ENCODE measurements at places on chromosomes 6 and 20.

- no peak for DNase-seq
Observed at GRCh38 chr20:51366155-51366886, 176.2 kb downstream of the NFATC2 start.

DNA sequence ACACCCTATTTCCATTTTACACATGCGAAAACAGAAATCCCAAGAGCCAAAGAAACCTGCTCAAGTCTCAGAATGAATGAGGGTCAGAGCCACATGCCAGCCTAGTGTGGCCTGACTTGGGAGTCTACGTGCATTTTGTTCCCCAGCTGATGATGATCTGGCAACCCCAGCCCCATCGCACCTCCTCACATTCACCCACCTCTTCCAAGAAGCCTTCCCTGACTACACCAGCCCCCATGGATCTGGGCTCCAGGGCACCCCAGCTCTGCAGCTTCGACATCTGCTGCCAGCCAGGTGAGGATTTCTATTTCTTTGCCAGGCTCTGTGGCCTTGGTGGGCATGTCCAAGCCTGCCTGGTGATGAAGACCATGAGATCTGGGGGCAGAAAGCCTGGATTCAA, 41.0 kb downstream of the ANGPT4 start:
- no peak for DNase-seq

DNA sequence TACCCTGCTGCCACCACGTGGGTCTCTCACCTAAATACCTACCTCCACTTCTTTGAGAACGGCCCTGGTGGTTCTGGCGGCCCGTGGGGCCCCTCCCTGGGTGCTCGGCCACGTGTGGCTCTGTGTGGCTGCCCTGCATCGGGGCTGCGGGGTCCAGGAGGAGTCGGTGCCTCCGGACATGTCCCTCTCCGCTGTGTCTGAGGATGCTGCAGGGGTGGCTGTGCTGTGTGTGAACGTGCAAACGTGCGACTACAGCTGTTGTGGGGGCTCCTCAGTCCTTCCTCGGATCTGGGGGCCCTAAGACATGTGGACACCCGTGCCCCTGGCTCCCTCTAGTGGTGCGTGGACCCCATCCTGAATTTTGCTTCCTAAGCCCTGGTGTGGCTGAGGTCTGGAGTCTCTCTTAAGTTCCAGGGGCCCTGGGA, 691.8 kb downstream of the QKI start:
- DNase-seq: no peak

- no peak for DNase-seq
Observed at GRCh38 chr6:101879782-101880181, 486.3 kb downstream of the GRIK2 start.

DNA sequence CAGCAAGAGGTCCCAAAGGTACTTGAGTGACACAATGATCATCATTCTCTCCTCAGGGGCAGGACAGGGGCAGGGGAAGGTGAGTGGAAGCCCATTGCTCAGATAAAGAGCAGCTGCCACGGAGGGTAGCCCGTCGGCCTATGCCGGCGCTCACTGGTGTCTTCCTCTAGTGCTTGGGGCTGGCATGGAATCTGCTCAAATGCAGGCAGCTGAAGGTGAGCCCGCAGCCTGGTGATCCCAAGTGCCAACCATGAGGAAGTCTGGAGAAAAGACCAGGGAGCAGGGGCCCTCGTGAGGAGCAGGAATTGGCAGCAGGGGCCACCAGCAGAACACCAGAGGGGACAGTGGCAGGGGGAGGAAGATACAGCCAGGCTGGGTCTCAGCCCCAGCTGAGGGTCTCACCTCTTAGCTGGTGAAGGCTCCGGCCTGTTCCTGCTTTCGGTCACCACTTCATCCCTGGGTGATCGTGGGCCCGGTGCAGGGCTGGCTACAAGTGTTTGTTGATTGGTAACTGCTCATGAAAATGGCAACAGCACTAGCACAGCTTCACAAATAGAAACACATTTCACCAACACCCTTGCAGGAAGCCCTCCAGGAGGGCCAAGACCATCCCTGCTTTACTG, 24.7 kb downstream of the RBCK1 start:
- no peak for DNase-seq

DNA sequence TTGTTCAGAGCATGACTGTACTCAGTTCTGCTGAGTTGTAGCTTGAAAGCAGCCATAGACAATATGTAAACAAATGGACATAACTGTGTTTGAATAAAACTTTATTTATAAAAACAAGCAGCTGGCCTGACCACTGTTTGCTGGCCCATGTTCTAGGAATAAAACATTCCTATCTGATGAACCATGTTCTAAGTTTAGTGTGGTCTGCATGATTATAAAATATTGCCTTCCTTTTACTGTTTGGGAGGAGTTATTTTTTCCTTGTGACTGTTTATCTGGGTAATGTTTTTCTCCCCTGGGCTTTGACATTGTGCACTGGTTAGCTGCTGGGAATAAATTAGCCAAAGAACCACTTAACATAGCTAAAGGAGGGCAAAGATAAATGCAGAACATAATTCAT, 55.1 kb downstream of the CDS2 start:
- no peak for DNase-seq

DNA sequence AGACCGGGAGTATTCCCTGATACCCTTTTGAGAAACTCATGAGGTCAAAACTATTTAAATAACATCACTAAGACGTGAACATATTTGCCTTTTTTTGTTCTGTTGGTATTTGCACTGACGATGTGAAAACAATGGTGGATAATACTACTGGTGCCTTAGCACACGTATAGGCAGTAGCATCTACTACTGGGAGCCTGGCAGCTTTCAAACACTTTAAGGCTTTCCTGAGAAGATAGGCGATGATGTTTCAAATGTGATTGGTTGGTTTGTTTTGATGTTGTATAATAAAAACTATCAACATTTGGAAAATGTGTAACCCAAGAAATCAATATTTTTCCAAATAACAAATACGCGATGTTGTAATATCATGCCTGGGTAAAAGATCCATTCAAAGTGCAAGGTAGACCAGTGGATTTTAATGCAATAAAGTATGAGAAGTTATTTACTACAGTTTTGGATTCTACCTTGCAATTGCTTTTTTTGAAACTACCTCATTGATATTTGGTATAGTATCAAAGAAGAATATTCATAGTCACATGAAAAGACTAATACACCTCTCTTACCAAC, 166.2 kb downstream of the FRK start:
- DNase-seq: no peak

- DNase-seq: no peak
Observed at GRCh38 chr6:14540276-14540675, 422.7 kb downstream of the CD83 start.

Data from activated T-cell treated with anti-CD3 and anti-CD28 coated beads for 4 hours (primary cell).